ENCODE measurements at places on chromosomes 1 and 21.

DNA sequence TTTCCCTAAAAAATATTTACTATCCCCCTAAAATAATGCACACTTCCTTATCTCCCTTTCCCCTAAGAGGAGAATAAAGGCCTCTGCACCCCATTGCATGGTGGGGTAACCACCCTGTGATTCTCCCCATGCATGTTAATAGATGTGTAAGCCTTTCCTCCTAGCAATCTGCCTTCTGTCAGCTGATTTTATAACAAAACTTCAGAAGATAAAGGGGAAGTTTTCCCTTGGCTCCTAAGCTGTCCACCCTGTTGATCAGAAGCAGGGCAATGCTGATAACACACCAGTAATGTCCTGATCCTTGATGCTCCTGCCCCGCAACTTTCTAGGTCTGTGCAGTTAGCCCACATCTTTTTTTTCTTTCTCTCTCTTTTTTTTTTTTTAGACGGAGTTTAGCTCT is 11.4 kb upstream of the RNF187 start:
- H3K36me3 ChIP-seq: no peaks in the 10 kb centered on the region
- H3K27me3 ChIP-seq: peaks cover 20% of the 10 kb centered on the region
- H3K4me3 ChIP-seq: no peak overlapping the region
- peaks cover 67% of the 10 kb centered on the region for H3K4me1 ChIP-seq
- H3K27ac ChIP-seq: no peak overlapping the region
- no peak for DNase-seq

GRCh38 chr1:152313319-152313801 is 11.7 kb downstream of the FLG start:
- H3K36me3 ChIP-seq: peaks cover 64% of the 10 kb centered on the region
- H3K4me3 ChIP-seq: no peak overlapping the region
- H3K27ac ChIP-seq: no peak overlapping the region
- H3K4me1 ChIP-seq: no peaks in the 10 kb centered on the region

DNA sequence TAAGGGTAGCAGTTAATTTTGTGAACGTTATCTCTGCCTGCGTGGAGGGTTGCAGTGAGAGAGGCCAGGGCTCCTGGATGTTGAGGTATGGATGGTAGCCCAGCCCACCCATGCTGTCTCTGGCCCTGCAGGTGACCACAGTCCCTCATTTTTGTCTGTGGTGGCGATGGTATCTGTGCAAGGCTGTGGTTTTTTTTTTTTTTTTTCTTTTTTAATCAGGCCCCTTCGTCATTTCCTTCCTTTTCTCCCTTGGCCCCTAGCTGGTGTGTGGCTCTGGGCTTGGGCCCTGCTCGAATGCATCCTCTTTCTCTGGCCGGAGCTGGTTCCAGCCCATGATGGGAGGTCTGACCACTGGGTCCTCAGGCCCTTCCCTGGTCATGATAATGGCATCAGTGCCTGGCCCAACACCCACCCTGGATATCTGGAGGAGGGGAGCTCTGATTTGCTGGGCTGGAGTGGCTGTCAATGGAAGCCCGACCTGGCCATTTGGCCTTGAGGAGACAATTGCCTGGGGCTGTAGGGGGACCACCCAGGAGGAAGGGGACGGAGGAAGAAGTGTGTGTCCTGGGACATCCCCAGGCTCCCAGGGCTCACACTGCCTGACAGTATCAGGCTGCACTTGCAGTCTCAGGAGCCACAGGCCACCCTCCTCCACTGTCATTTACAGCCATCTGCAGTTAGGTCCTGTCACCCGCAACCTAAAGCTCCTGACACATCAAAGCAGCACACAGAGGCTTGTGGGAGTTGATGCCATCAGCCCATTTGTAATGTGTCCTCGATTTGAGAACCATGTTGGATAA is 8.1 kb upstream of the RNF187 start:
- peak overlapping the region; percentile 96 for H3K27ac ChIP-seq
- peaks cover 58% of the 10 kb centered on the region for H3K4me1 ChIP-seq
- peak; percentile 69 for DNase-seq

- peaks cover 9% of the 10 kb centered on the region for H3K36me3 ChIP-seq
- no peaks in the 10 kb centered on the region for H3K27me3 ChIP-seq
- H3K4me3 ChIP-seq: no peak overlapping the region
- peaks cover 72% of the 10 kb centered on the region for H3K4me1 ChIP-seq
- H3K27ac ChIP-seq: no peak overlapping the region
These were observed 44.4 kb upstream of the HAO2 start for GRCh38 chr1:119324198-119324597.

DNA sequence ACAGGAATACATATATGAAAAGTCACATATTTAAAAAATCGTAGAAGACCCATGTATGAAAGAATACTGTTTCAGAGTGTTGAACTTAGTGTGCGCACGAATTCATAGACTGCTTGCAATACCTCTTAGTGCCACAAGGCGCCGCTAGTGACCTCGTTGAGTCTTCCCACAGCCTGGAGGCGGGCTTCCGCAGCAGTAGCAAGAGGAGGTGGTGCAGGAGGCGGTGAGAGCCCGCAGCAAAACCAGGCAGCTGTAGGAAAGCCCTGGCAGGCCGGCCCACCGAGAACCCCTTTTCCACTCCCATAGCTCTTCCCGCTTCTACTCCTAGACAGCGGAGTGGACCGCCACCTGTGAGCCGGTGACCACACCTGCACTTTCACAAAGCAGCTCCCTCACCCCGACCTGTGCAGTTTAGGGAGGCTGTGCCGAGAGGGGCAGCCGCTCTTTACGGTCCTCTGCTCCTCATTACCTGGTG is 23.5 kb downstream of the MTARC1 start:
- DNase-seq: peak; percentile 78
- H3K4me1 ChIP-seq: peaks cover 20% of the 10 kb centered on the region
- peaks cover 30% of the 10 kb centered on the region for H3K36me3 ChIP-seq

DNA sequence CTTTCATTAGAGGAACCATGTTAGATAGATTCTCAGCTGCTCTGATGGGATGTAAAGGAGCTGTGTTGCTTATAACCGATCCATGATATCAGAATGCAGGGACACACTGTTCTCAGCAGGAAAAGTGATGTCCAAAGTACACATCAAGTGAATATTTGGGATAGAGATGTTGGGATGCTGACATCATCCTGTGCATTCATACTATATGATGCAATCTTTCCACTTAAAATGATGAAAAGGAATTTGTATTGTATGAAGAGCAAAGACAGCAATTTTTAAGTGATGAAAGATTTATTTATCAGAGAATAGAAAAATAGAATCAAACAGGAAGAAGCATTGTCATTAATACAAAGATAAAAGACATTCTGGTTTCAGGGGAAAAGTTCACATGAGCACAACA is 110.1 kb downstream of the ERG start:
- no peak for DNase-seq
- H3K27me3 ChIP-seq: no peaks in the 10 kb centered on the region
- H3K36me3 ChIP-seq: 0 out of 2 replicates have a peak, but pooled peaks cover 3% of the 10 kb centered on the region
- no peak overlapping the region for H3K4me3 ChIP-seq

DNA sequence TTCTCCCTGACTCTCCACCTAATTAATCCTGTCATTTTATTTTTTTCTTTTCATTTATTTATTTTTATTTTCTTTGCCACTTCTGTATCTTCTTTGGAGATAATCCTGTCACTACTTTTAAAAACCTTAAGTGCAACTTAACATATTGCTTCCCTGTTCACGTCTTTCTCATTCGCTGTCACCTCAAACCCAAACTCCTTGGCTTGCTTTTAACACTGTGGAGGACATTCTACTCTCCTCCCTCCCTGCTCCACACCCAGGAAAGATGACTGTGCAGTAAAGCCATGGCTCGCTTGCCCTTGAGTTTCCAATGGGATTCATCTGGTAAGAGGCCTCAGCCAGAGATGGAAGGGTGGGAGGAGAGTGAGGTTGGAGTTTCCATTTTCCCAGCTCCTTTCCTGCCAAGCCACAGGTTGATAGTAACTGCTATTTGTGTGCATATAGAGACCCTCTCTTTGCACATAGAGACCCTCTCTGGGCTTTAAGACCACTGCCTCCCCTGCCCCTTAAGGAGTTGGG is 6.4 kb upstream of the BRWD1 start:
- H3K36me3 ChIP-seq: no peaks in the 10 kb centered on the region
- no peaks in the 10 kb centered on the region for H3K27me3 ChIP-seq
- H3K4me1 ChIP-seq: no peaks in the 10 kb centered on the region
- DNase-seq: no peak
- H3K4me3 ChIP-seq: no peak overlapping the region

GRCh38 chr1:24966724-24967346 is 36.8 kb upstream of the RUNX3 start:
- no peak overlapping the region for H3K4me3 ChIP-seq
- no peak for DNase-seq
- no peaks in the 10 kb centered on the region for H3K36me3 ChIP-seq
- peaks cover 3% of the 10 kb centered on the region for H3K27me3 ChIP-seq
- H3K27ac ChIP-seq: no peak overlapping the region

DNA sequence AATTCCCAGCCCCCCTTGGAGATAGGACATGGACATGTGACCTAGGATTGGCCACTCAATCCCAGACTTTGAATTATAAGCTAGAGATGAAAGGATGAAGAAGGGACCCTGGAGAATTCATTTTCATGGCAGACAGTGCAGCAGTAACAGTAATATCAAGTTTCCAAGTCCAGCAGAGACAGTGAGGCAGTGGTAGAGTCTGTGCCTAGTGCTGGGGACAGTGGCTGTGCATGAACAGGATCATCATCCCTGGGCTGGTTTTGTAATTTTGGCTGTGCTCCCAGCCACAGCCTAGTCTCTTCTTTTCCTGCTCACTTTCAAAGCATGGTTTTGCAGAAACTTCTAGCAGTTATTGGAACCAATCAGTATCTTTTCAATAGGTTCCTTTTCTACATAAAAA is 29.6 kb upstream of the CD84 start:
- DNase-seq: no peak
- H3K4me3 ChIP-seq: no peak overlapping the region
- no peak overlapping the region for H3K27ac ChIP-seq
- H3K36me3 ChIP-seq: peaks cover 4% of the 10 kb centered on the region
- H3K4me1 ChIP-seq: peaks cover 58% of the 10 kb centered on the region

DNA sequence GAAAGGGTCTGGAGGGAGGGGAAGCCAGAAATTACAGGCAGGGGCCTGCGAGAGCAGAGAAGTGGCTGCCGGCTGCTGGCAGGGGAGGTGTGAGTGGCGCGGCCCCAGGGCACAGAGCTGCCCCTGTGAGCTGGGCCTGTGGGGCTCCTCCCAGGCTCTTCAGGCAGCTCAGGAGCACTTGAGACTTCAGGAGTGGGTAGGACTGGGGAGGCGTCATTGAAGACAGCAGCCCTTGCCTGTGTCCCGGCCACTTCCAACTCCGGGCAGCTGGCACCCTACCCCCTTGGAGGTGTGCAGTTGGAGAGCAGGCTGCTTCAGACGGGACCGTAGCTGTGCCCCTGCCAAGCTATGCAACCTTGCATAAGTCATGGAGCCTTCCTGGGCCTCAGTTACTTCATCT is 87.5 kb upstream of the ACTL8 start:
- 0 out of 2 replicates have a peak overlapping the region, but pooled peaks have one; percentile 11 for H3K27ac ChIP-seq
- no peak for DNase-seq
- H3K36me3 ChIP-seq: peaks cover 25% of the 10 kb centered on the region
- H3K27me3 ChIP-seq: no peaks in the 10 kb centered on the region
- no peak overlapping the region for H3K4me3 ChIP-seq

GRCh38 chr21:25029580-25029979 is 577.7 kb downstream of the MRPL39 start:
- H3K36me3 ChIP-seq: peaks cover 3% of the 10 kb centered on the region
- no peaks in the 10 kb centered on the region for H3K4me1 ChIP-seq

GRCh38 chr1:110684491-110684890 is 9.8 kb upstream of the KCNA3 start:
- H3K4me1 ChIP-seq: peaks cover 4% of the 10 kb centered on the region
- H3K27ac ChIP-seq: no peak overlapping the region
- H3K4me3 ChIP-seq: no peak overlapping the region

DNA sequence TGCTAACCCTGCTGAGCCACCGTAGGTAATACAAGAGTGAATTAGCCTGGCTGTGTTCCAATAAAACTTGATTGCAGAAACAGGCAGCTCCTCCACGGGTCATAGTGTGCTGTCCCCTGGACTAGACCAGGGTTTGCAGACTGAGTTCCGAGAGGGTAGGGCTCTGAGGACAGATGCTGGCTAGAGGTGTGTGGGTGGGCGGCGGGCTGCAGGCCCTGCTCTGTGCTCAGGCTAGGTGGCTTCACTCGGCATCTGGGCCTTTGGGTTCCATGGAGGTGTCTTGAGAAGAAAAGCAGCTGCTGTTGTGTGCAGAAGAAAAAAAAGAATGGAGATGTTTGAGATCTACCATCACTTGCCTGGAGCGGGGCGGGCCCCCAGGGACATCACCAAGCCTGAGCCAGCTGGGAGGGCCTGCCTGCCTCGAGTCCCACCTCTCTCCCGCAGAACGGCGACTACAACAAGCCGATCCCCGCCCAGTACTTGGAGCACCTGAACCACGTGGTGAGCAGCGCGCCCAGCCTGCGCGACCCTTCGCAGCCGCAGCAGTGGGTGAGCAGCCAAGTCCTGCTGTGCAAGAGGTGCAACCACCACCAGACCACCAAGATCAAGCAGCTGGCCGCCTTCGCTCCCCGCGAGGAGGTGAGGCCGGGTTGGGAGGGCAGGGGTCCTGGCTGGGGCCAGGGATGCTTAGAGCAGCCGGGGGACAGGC is 7.9 kb downstream of the TMEM201 start:
- H3K27me3 ChIP-seq: no peaks in the 10 kb centered on the region
- no peak overlapping the region for H3K27ac ChIP-seq
- no peak for DNase-seq

DNA sequence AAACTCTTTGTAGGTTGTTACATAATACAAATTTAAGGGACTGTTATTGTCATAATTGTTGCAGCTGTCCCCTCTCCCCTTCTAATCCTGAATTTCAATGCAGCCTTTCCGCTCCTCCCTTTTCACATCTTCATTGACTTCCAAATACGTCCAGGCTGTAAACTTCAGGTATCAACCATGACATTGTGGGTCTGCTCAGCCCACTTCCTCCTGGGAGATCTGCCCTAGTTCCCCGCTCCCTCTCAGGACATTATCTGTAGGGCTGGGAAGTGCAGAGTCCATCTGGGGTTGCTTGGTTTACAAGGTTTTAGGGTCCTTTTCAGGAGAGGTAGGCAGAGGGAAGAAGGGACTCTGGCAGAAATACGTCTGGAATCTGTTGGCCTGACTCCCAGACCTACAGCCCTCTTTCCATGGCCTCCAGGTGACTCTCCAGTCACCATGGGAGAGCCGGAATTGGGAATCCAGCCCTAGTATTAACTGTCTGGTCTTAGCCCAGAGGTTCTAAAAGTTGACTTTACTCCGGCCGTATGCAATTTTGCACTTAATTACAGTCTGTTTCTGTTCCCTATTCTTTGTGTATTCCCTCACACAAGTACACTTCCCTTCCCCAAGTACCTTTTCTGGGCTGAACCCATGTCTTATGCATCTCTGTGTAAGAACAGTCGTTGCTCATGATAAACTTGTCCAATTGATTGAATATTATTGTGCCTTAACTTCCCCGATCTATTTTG is 4.7 kb upstream of the DENND2D start:
- H3K27me3 ChIP-seq: peaks cover 55% of the 10 kb centered on the region
- H3K4me1 ChIP-seq: peaks cover 26% of the 10 kb centered on the region
- DNase-seq: no peak
- H3K36me3 ChIP-seq: no peaks in the 10 kb centered on the region
- H3K4me3 ChIP-seq: peak overlapping the region; percentile 62

GRCh38 chr21:34956416-34957316 is 92.4 kb downstream of the RUNX1 start:
- no peak for DNase-seq
- no peaks in the 10 kb centered on the region for H3K36me3 ChIP-seq
- no peak overlapping the region for H3K27ac ChIP-seq
- no peak overlapping the region for H3K4me3 ChIP-seq
- H3K27me3 ChIP-seq: no peaks in the 10 kb centered on the region

GRCh38 chr1:27779122-27779521 is 6.1 kb downstream of the STX12 start:
- no peak for DNase-seq
- H3K4me1 ChIP-seq: peaks cover under 1% of the 10 kb centered on the region
- H3K27ac ChIP-seq: no peak overlapping the region
- H3K27me3 ChIP-seq: no peaks in the 10 kb centered on the region
- H3K36me3 ChIP-seq: no peaks in the 10 kb centered on the region
